ENCODE measurements at places on chromosomes 3 and 15.

DNA sequence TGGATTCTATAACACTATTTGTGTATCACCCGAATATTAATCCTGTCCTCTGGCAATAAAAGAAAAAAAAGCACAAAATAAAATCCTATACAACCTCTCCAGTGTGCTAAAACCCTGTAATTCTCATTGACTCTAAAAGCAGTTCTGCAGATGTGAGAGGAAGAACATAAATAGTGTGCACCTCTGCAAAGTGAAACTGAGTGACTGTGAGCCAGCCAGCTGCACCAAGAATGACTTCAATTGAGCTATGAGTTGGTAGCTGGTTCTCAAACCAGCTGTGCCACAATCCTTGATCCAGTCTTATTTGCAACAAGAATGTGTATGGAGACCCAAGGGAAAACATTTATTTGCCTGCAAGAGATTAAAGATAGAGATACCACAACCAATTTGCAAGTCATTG, 31.2 kb upstream of the COL8A1 start:
- DNase-seq: no peak

DNA sequence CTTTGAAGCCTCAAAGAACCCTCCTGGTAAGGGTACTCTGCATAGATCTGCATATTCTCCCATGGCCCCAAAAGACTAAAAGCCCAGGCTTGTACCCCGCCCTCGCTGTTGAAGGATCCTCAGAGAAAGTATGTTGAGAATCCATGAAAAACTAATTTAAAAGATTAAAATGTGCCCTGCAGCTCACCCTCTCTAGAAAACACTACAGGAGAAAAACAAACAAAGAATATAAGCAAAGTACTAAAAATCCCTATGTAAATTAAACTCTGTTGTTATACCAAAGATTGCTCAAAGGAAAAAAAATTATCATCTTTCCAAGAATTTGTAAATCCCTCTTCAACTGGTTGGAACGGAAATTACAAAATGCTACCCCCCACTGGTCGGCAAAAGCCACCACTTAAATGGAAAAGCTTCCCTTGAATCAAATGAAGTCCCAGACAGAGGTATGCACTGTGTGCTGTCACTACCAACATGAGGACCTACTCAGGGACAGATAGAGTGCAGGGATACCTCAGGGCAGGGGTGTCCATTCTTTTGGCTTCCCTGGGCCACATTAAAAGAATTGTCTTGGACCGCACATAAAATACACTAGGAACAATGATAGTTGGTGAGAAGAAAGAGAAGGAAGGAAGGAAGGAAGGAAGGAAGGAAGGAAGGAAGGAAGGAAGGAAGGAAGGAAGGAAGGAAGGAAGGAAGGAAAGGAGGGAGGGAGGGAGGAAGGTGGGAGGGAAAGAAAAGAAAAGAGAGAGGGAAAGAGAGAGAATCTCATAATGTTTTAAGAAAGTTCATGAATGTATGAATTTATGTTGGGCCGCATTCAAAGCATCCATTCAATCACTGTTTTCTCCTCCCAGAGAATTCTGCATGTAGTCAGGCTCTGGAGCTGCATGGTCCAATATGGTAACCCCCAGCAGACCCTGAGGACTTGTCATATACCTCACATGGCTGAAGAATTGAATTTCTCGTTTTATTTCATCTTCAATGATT, 88.1 kb downstream of the MAGI1 start:
- no peak for DNase-seq

DNA sequence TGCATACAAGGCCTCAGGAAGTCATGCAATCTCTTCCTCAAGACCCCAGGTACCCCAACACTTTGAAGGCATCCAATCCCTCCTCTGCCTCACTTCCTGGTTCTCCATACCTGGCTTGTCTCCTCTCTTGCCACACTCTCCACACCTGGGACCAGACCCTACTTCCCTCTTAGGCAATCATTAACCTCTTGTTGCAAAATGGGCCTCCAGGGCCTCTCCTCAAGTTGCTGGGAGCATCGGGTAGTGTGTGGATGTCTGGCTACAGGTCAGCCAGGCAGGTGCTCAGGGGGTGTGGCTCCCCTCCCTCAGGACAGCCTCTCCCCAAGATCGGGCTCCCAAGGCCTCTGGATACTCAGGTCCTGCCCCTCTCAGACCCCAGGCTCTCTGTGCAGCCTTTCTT, 8.6 kb downstream of the PLA2G4E start:
- no peak for DNase-seq

GRCh38 chr3:70947579-70947978, 635.1 kb upstream of the MDFIC2 start:
- DNase-seq: no peak

DNA sequence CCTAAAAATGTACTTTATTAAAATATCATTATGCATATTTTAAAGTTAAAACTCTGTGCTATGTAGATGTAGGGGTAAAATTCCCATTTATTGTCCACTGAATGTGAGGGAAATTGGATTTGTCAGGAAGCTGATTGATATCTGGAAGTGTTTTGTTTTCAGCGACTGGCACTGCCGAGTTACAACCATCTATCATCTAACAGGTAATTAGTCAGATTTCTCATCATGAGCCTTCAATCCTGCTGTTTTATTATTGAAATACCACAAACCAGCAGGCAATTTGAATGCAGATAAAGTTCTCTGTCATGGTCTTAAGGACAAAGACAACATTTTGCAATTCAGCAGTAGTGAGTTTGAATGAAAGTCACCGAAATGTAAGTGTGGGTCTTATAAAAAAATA, 40.5 kb downstream of the ZIC1 start:
- DNase-seq: no peak

DNA sequence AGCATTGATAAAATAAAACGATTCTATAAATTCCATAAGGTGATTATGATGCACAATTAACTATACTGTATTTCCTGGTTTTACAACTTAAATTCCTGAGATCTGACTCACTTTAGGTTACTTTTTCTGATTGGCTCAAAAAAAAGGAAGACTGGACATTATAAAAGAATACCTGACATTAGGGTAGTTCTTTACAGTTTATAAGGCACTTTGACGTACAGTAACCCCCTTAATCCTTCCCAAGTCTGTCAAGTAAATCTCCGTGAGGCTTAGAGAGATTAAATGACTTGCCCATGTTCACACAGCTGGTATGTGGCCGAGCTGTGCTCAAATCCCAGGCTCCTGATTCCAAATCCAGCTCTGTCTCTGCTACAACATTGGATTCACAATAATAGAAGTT, 1.0 kb upstream of the SLTM start:
- DNase-seq: no peak

- DNase-seq: peak; percentile 50
Observed at GRCh38 chr3:119240591-119241434, at the start of gene B4GALT4. Gene B4GALT4 (minus strand): TSS chr3:119240878. CDS start chr3:119230099, 10,779 bp downstream.

- no peak for DNase-seq
Observed at GRCh38 chr3:11716573-11717290, 73.0 kb upstream of the VGLL4 start.

- DNase-seq: no peak
Observed at GRCh38 chr3:184791171-184791570, 20.8 kb upstream of the VPS8 start.

DNA sequence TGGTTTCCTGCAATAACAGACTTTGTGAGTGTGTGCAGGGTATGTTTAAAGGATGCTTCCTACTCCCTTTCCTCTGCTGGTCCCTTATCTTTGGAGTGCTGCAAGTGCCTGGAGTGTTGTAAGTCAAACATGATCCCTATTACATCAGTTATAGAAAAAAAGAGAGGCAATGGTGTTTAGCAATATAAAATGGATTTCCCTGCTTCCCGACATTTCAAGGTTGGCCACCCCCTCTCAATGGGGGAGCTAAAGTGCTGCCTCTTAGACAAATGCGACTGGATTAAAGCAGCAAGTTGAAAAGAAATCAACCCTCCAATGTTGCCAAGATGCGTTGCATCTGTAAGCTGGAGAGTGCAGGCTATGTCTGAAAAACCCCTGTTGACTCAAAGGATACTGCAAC, 203.1 kb upstream of the WNT5A start:
- DNase-seq: no peak

- no peak for DNase-seq
Observed at GRCh38 chr3:61605589-61606175, 44.3 kb downstream of the PTPRG start.

DNA sequence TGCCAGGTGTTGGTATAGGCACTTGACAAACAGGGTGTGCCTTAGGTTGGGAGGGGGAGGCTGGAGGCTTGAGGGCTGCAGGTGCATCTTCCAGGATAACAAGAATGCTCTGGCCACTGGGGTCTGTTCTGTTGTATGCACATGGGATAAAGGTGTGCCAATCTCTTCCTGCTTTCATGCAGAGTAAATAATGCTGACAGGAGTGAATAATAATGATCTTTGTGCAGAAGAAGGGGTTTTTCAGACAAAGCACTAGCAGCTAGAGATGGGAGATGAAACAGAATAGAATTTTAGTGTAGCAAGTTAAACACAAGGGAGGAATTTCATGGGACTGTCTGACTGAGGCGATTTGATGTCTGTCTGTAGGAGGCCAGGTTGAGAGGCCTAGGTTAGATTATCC, 1.9 kb upstream of the ROPN1 start:
- no peak for DNase-seq

DNA sequence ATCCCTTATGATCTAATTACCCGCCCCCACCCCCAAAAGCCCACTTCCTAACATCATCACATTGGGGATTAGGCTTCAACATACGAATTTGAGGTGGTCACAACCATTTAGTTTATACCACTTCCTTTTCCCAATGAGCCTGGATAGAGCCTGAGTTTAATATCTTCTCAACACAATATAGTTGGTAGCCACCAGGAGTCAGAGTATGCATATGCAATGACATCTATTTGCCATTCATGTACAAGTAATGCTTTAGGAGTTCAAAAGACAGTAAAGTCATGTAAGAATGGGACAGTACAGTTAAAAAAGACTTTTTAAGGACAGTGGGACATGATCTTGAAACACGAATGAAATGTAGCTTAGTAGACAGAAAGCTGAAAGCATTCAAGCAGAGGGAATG, 172.4 kb downstream of the DCLK3 start:
- DNase-seq: no peak

DNA sequence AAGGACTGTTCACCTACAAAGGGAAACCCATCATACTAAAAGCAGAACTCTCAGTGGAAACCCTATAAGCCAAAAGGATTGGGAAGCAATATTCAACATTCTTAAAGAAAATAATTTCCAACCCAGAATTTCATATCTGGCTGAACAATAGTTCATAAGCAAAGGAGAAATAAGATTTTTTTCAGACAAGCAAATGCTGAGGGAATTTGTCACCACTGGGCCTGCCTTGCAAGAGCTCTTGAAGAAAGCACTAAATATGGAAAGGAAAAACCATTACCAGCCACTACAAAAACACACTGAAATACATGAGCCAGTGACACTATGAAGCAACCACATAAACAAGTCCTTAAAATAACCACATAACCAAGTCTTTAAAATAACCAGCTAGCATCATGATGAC, 28.9 kb upstream of the DCBLD2 start:
- DNase-seq: no peak

DNA sequence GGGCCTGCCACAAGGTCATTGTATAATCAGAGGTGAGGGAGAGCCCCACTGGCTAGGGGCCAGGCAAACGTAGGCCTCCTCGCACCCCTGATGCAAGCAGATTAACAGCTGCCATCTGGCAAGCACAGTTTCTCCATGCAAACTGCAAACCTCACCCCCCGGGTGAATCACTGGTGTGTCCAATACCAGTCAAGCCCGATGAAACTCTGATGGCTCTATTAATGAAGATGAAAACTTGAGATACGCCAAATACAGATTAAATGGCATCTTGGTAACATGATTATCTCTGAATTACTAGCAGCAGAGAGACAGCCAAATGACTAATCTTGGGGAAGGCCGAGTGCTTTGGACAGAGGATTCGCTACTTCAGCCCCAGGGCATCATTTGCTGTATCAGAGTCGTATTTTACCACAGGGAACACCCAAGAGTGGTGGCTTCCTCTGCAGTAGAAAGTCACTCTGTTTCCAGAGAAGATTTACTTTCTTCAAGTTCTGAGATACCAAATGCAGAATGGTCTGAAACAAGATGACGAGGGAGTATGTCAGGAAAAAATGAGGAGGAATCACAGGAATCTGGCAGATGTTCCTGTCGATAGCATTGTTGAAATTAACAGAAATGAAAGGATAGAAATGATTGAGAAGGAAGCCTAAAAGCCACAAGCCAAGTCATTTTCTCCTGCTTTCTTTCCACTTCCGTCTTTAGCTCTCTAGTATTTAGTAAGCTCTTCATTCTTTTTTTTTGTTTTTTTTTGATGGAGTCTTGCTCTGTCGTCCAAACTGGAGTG, 96.2 kb upstream of the NR2F2 start:
- no peak for DNase-seq

GRCh38 chr3:141812586-141812985, 49.4 kb downstream of the GRK7 start:
- DNase-seq: no peak

DNA sequence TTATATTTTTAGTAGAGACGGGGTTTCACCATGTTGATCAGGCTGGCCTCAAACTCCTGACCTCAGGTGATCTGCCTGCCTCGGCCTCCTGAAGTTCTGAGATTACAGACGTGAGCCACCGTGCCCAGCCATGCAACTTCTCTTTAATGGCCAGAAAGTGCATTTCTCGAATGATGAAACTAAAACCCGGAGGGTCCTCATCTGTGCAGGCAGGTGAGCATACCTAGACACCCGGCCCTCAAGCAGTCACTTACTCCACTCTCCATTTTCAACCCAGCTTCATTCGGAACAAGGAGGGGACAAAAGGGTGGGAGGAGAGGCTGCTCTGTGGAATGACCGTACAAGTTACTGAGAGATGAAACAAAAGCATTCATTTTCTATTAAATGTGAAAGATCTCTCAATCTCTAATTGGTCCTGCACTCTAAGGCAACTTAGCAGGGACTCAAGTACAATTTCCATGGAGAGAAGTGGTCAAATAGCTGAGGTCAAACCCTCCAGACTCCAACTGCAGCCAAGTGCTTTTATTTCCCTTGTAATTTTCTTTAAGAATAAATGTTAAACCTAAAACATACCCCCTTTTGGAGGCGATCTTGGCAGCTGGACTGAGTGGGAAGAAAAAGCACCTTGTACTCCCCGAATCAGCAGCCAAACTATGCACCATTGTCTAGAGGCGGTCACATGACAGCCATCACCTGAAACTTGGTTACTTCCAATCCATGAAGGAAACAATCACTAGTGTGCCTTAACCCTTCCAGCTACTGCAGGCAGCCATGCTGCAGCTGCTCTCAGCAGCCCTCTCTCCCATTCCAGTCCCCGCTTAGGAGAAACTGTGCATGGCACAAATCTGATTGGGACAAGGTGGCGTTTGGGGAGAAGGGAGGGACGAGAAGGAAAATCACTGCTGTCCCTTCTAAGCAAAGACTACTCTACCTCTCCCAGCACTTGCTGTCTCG, 62.2 kb downstream of the VGLL4 start:
- no peak for DNase-seq

DNA sequence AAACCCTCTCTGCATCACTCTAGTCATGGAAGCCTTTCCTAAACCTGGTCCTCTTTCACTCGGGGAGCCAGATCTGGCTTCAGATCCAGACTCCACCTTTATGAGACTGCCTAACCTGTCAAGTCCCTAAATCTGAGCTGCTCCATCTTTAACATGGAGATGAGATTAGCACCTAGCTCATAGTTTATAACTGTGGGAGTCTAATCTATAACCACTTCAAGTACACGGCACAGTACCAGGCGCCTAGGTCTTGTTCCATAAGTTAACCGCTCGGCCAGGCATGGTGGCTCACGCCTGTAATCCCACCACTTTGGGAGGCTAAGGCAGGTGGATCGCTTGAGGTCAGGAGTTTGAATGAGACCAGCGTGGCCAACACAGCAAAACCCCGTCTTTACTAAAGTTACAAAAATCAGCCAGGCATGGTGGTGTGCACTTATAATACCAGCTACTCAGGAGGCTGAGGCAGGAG, 30.3 kb downstream of the TPM1 start:
- no peak for DNase-seq

Data from activated T-cell treated with anti-CD3 and anti-CD28 coated beads for 4 hours (primary cell).